Stimulated activated CD4-positive, alpha-beta T cell treated with anti-CD3 and anti-CD28 coated beads, Interleukin-1b, Interleukin-23, amount 100 ng/mL, for 4 hours (primary cell): ENCODE measurements at places on chromosomes 6 and 20.

DNA sequence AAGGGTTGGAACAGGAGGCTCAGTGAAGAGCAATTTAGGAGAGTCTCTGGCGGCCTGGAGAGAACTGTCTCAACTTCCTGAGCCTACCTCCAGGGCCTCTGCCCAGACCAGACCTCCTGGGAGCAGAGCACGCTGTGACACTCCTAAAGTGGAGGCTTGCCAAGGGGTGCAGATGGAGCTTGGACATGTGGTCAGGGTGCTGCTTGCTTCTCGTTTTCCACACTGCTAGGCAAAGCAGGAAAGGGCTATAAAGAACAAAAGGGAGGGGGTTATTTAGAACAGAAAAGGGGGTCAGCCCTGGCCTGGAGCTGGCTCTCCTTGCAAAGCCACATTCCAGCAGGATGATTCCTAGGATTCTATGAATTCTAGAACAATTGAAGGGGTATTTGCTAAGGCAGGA lies 145.7 kb upstream of the GGTLC1 start:
- no peak for DNase-seq

DNA sequence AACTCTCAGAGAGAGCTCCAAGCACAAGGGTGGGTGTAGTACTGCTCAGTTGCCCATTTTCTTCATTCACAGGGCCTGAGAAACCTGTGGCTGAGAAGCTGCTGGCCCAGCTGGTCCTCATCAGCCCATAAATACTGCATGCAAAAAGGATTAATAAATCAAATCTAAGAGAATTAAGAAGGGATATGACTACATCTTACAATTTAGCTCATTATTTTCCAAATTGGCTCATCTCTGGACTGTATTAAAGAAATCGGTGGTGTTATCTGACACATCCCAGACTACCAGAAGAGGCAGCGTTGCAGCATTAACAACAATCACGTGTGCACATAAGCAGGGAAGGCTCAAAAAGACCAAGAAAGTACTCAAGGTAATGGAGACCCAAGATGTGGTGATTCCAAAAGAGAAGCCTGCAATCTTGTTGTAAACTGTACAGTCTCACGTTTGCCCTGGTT lies 90.7 kb downstream of the CD24 start:
- no peak for DNase-seq

GRCh38 chr6:33799454-33800113 lies 4.2 kb downstream of the MLN start:
- DNase-seq, result no peak

GRCh38 chr6:150191809-150192208 lies 49.0 kb downstream of the PPP1R14C start:
- DNase-seq, result no peak

- DNase-seq, result no peak
These were observed 31.8 kb upstream of the FOXO3 start for GRCh38 chr6:108528878-108529277.

- no peak for DNase-seq
These were observed 849.9 kb upstream of the EPHA7 start for GRCh38 chr6:94269256-94269655.

DNA sequence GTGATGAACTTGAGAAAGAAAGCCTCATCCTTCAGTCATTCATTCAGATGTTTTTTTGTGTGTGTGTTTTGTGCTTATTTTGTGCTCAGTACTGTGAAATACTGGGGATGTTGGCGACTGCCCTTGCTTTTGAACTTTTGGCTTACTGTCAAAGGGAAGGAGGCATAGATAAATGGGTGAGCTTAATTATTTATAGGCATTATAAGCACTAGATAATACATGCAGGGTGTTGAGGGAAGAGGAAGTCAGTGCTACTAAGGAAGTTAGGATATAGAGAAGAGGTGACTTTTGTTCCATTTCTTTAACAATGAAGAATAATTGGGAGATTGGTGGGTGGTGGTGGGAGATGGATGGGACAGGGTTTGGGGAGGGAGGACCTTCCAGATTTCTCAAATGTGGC lies 23.6 kb downstream of the XRN2 start:
- no peak for DNase-seq

DNA sequence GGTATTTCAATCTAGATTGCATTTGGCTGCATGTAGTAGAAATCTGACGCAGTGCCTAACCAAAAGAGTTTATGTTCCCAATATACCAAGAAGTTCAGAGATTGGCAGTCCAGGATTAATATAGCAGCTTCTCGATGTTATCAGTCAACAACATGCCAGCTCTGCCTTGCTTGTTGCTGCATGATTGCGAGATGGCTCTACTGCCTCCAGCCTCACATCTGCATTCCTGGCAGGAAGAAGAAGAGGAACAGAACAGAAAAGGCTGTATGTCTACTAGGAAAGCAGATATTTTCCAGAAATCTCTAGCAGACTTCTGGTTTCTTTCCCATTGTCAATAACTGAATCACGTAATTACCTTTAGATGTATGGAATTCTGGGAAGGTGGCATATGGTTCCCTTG lies 60.8 kb downstream of the SLC35D3 start:
- no peak for DNase-seq

DNA sequence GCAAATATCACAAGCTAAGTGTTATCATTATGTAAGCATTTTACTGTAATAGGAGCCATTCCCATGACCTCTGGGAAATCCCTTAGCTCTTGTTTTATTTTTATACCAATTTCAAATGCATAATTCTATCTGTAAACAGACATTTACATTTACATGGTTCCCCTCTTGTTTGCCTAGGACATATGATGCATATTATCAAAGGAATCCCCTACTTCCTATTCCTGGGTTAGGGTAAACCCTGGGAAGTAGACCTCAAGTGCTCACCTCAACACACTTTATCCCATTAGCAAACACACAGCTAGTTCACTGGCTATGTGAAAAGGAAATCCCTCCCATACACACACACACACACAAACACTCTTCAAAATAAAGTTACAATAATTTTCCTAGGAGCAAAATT lies 27.1 kb downstream of the PDE10A start:
- DNase-seq, result no peak

DNA sequence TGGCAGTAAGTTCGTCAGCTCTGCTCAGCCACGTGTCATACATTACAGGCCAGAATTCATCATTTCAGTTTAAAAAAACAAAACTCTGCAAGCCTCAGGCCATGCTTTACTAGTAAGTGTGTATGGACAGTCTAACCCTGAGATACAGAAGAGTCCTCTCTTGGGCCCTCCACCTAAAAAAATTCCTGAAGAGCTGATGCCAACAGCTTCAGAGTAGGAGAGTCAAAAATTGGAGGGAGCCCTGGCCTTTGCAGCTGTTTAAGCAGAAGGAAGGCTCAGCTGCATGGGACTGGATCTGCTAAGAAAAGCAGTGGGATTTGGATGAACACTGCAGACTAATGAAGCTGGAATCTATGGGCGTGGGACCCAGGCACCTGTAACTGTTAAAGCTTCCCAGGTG lies 47.2 kb upstream of the FAM8A1 start:
- DNase-seq, result no peak

DNA sequence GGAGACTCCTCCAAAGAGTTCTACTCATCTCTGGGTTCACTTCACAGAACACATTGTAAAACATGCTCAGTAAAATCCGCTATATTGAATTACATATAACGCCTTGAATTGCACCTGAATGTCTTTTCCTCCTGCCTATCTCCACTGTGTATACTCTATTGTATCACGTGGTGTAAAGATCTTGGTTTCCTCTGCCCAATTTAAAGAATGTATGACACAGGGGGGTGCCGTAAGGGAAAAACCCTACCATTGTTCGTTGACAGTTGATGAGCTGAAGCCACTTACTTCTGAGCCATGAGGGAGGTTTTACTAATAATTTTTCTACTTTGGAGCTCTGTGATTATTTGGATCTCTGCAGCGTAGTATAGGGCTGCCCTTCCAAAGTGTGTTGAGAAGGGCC lies 6.0 kb downstream of the ASF1A start:
- no peak for DNase-seq

GRCh38 chr20:48040491-48040890 lies 255.2 kb upstream of the SULF2 start:
- no peak for DNase-seq

- no peak for DNase-seq
These were observed 118.1 kb upstream of the ENPP5 start for GRCh38 chr6:46288835-46289234.

GRCh38 chr6:139748353-139749146 lies 374.1 kb upstream of the CITED2 start:
- no peak for DNase-seq

GRCh38 chr6:40734607-40735006 lies 147.4 kb upstream of the LRFN2 start:
- no peak for DNase-seq

GRCh38 chr6:69601132-69601531 lies 195.7 kb downstream of the LMBRD1 start:
- no peak for DNase-seq

DNA sequence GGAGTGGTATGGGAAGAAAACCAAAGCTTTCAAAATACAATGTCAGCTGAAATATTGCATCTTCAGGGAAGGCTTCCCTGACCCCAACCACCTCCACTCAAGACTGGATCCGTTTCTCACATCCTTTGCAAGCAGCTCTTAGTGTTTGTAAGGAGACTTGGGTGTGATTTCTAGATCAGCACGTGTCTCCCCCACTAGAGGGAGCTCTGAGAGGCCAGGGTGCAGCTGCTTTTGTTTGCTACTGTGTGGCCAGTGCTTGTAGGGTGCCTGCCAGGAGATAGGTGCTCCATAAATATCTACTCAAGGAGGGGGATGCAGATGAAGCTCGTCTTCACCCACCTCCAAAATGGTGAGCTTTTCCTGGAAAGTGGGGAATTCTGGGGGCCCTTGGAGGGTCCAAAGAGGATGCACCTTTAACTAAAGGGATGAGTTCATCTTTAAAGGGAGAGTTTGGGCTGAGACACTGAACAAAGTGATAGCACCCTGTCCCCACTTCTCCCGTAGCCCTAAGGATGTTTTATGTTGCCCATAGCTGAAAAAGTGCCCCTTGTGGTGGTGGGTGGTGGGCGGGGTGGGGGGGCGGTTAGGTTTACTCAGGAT lies 52.6 kb upstream of the MAFB start:
- DNase-seq, result peak; percentile 18

DNA sequence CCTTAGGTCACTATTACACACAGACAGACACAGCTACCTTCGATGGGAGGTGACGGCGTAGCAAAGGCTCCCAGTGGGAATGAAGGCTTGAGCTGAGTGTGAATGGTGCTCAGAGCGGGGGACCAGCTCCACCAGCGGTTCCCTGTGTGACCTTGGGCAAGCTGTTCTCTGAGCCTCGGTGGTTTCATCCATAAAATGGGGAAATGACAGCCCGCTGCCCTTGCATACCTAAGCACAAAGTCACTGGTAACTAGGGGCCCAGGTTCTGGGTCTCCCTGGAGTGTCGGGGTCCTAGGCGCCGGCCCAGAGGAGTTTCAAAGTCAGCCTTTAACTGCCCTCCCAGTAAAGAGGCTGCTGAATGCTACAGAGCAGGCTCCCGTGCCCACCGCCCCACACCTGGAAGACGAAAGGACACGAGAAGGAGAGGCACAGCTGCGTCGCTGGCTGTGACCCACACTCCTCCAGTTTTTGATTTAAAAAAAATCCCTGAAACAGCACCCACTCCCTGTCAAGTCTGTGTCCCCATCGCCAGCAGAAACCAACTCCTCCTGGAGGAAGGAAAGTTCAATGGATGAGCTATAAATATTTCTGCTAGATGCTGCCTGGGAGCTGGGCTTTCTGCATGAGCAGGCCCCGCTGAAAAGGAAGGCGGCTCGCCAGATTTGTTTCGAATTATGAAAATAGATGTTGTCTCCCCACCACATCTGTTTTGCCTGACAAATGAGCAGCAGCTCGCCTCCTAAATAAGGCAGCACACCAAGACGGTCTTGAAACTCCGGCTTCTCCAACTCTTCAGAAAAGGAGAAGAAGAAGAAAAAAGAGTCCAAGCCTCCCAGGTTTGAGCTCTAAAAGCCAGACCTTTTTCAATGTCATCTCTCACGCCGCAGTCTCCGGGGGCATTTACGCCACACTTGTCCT lies 27.4 kb downstream of the PMEPA1 start:
- no peak for DNase-seq

DNA sequence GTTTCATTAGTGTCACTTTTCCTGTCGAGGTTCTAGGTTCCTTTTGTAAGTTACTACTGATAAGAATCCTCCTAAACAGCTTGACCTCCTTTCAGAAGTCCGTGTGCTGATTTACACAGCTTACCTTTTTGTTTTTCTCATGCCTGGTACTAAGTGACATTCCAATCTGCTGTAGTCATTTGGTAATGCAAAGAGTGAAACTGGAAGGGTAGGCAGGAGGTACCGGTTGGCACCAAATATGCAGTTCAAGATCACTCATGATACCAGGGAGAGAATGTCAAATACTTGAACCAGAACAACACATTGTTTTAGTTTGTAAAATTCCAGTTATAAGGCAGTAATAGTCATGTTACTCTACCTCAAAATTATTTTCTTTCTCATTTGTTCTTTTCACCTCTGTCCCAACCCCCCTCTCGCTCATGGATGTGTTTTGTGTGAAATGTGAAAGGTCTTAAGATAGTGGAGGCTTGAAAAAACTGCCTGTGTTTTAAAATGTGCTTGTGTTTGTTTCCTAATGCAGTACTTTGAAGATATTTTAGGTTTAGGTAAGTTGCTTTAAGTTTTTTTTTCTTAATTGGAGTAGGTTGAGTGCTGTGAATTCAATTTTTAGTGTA lies 23.2 kb downstream of the AFDN start:
- no peak for DNase-seq

- DNase-seq, result no peak
These were observed 17.9 kb upstream of the ZNF451 start for GRCh38 chr6:57072108-57072507.

- no peak for DNase-seq
These were observed 191.1 kb downstream of the TASP1 start for GRCh38 chr20:13447385-13448180.

DNA sequence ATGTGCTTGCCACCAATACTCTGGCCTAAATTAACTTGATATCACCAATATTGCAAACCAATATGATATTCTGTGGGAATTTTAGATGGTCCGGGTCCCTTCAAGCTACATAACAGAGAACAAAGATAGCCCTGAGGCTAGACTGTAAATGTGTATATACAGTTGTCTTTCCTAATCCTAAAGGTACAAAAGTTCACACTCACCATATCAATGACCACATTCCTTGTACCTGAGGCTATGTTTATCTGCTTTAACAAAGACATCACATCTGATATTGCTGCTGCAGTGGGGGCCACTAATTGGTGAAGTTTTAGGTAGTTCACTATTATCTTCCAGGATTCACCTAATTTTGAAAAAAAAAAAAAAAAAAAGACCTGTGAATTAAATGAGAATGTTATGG lies 38.6 kb upstream of the VGLL2 start:
- DNase-seq, result no peak

- DNase-seq, result no peak
These were observed 646 bp downstream of the HEY2 start for GRCh38 chr6:125749865-125750691.

GRCh38 chr6:9417400-9417799 lies 982.1 kb upstream of the SLC35B3 start:
- no peak for DNase-seq

- peak; percentile 41 for DNase-seq
These were observed at the start of gene DDR1 for GRCh38 chr6:30883685-30884520. Gene DDR1 (plus strand): TSS chr6:30884519. CDS start chr6:30888730, 4,211 bp downstream.

GRCh38 chr20:45344168-45344860 lies 3.9 kb downstream of the SDC4 start:
- no peak for DNase-seq
